Stimulated activated CD4-positive, alpha-beta T cell treated with anti-CD3 and anti-CD28 coated beads, TNF-alpha, amount 100 ng/mL, for 4 hours (primary cell): ENCODE measurements at places on chromosomes 2 and 18.

- no peak for DNase-seq
Observed at GRCh38 chr2:32727157-32727556, 99.3 kb downstream of the TTC27 start.

- DNase-seq: no peak
Observed at GRCh38 chr2:235462415-235462790, 31.4 kb upstream of the AGAP1 start.

DNA sequence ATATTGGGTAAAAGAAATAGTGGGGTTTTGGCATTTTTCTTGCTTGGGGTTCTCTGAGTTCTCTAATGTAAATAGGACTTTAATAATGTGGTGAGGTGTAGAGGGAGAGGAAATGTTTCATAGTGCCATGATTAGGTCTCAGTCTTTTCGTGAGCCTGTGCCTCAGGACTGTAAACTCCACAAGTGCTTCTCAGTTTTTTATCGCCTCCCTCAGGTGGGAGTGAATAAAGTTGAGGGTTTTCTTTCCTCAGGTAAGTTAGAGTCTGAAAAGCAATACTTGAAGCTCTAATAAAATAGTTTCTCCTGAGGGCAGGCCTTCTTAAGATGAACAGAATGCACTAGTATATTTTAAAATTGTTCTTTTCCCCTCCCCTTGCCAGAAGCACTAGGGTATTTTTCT, 243.1 kb upstream of the SETBP1 start:
- no peak for DNase-seq

DNA sequence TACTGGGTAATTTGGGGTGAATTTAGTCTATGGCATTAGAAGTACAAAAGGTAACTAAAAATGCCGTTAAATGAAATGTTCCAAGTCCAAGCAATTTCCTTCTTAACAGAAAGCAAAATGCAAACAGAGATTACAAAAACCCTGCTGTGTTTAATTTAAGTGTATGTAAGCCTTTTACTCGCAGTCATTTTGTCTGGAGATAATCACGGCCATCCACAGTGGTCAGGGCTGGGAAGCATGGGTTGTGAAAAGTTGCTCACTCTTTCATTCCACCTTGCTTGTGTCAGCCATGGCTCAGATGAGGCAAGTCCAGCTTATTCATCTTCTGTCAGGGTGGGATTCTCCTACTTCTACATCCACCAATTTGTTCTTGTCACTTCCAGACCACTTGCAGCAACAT, 983.6 kb upstream of the ZEB2 start:
- DNase-seq: no peak

GRCh38 chr2:237529452-237530402, 36.6 kb upstream of the PRLH start:
- DNase-seq: no peak

DNA sequence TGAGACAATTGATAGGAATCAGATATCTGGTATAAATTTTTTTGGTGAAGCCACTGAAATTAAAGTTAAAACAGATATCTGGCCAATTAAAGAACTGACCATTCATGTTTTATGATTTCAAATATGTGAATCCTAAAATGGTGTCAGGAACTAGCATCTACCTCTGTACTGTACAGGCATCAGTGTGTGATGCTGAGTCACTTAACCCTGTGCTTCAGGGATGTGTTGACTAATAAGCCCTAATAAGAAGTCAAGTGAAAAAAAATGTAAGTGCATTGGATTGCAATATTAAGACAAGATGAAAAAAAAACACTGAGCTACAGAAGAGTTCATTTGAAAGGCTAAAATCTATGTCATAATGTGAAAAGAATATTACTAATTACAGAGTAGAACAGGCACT, 9.1 kb upstream of the UNC80 start:
- DNase-seq: no peak

DNA sequence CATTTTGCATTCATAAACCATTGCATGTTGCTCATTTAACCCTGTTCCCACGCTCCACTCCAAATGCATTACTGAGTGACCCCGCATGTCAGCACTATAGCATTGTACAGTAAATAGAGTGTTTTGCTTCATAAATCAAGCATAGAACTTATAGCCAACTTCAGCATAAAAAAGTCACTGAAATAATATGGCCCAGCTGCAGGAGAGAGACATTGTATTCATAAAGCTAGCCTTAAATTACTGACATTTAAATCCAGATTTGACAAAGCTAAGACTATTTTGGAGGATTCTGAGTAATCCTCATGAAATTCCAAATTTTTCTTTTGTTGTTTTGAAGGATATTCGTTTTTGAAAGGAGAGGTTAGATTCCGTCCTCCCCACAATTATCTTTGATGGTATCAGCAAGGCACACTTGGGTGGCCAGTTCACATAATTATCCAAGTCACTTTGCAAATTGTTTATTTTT, 320.9 kb upstream of the TCF4 start:
- no peak for DNase-seq

- DNase-seq: no peak
Observed at GRCh38 chr2:27085062-27085672, 1.4 kb upstream of the KHK start.

DNA sequence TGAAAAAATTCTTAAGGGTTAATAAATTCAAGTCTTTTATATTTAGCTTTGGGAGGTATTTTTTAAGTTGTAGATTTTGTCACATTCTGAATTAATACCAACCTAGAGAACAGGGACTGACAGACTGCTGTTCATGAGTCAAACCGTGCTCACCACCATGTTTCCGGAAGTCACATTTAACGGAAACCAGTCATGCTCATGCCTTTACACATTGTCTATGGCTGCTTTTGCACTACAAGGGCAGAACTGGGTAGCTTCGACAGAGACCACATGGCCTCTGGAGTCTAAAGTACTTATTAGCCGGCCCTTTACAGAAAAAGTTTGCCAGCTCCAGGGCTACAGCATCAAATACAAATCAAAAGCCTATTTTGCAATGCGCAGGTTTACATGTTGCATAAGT, 33.3 kb downstream of the LONRF2 start:
- DNase-seq: no peak

GRCh38 chr2:46252891-46253659, 44.1 kb upstream of the EPAS1 start:
- no peak for DNase-seq

- no peak for DNase-seq
Observed at GRCh38 chr2:238475034-238475433, 48.3 kb downstream of the ASB1 start.

DNA sequence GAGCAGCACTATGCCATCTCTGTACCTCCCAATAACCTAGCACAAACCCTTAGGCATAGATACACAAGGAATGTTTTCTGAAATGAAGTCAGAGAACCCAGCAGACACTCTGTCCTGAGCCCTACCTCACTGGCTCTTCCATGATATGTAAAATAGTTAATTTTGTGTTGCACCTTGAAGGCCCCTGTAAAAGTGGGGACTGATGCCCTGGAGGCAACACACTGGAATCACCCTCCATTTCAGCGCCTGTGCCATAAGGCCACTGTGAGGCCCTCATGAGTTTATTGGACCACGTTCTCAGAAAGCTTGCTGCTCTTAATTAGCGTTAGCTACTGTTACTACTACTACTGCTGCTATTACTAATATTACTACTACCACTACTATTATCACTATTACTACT, 670.1 kb upstream of the SOX11 start:
- DNase-seq: no peak

DNA sequence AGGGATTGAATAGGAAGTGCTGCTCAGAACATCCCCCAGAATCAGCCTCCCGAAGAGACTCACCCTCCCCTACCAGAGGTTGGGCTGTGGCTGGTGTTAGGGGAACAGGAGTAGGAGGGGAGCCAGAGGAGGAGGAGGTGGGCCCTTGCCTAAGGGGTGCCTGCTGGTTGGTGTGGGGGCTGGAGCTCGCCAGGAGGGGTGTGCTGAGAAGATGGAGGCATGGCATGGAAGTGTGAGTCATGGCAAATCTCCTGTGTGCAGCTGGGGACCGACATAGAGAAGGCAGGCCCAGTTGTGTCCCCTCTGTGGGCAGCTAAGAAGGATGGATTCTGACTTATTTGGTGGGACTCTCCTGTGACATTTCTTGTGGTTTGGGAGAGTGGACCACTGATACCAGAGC, 73.7 kb downstream of the DGKD start:
- DNase-seq: no peak

DNA sequence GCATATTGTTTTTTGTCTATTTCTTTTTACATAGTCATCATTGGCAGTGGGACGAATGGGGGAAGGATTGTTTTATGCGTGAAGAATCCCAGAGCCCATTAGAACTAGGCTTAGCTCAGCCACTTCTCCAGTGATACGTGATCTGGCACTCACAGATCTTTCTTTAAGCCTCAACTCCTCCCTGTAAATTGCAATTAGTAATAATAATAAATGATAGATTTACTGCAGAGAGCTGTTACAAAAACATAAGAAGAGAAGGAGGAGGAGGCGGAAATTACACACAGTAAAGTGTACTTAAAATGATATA, 629.3 kb downstream of the NRXN1 start:
- DNase-seq: no peak

DNA sequence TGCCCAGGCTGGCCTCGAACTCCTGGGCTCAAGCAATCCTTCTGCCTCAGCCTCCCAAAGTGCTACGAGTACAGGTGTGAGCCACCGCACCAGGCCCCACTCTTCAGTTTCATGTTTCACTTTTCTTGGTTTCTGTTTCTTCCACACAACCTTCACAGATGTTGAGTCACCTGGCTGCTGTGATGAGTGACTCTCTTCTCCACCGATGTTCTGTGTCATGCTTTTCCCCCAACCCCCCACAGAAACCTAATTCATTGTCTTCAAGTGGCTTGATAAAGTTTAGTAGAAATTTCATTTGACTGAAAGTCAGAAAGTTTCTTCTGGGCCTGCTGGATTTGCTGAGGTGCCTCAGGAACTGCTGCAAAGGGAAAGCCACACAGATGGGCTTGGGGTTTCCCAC, 78.5 kb downstream of the SPHKAP start:
- DNase-seq: no peak

DNA sequence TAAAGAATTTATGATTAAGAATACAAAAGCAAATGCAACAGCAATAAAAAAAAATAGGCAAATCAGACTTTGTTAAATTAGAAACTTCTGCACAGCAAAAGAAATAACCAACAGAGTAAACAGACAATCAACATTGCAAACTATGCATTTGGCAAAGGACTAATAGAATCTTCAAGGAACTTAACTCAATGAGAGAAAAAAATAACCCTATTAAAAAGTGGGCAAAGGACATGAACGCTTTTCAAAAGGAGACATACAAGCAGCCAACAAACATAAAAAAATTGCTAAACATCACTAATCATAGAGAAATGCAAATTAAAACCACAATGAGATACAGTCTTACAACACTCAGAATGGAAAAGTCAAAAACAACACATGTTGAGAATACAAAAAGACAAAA, 166.0 kb upstream of the DSEL start:
- no peak for DNase-seq

GRCh38 chr2:12176623-12177454, 430.4 kb downstream of the LPIN1 start:
- DNase-seq: no peak

DNA sequence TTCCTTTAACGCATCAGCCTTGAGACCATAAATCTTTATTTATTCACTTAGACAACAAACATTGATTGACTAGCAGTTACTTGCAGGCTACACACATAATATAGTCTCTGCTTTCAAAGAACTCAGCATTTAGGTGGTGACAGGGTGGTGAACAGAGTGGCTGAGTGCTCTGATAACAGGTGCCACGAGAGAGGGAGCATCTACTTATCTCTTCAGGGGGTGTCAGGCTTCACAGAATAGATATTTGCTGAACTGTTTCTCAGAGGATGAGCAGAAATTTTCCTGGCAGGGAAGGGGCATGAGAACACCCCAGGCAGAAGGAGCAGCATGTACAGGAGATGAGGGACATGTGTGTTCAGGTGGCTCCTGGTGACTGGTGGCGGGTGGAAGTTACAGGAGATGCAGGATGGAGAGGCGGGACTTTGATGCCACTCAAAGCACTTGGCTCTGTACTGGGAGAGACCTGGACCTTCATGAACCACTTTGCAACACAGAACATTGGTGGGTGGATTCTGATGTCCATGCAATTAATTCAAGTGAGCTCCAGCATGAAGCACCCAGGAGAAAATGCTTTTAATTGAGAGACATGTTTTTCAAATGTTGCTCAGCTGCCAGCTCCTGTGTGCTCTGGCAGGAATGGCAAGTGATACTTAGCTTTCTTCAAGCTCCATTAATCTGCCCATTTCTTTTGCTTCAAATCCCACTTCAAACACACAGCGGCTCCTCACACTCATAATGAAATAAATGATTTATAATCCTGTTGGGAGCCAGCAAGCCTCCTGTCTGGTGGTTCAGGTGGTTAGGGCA, 248.9 kb downstream of the MYCN start:
- no peak for DNase-seq

DNA sequence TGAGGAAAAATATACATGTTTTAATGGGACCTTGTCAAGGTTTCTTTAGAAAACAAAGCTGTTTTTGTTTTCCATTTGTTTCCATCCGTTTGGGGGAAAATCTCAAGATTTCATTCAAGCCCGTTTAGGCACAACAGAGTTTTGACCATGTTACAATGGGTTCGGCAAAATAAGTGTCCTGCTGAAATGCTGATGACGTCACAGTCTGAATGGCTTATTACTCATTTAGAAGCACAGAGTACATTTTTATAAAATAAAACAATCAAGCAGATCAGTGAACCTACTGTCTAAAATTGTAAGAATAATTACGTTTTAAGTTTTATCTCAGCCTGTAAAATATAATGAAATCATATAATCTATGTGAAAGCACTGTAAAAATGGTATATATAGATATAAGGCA, 174.2 kb downstream of the MYT1L start:
- DNase-seq: no peak

- DNase-seq: no peak
Observed at GRCh38 chr2:113840518-113840917, 49.4 kb upstream of the ACTR3 start.
